BJ (cell line): ENCODE measurements at places on chromosomes 12 and 14.
A peak's percentile ranks its signal among the peaks of the same experiment; 100 is the strongest.

DNA sequence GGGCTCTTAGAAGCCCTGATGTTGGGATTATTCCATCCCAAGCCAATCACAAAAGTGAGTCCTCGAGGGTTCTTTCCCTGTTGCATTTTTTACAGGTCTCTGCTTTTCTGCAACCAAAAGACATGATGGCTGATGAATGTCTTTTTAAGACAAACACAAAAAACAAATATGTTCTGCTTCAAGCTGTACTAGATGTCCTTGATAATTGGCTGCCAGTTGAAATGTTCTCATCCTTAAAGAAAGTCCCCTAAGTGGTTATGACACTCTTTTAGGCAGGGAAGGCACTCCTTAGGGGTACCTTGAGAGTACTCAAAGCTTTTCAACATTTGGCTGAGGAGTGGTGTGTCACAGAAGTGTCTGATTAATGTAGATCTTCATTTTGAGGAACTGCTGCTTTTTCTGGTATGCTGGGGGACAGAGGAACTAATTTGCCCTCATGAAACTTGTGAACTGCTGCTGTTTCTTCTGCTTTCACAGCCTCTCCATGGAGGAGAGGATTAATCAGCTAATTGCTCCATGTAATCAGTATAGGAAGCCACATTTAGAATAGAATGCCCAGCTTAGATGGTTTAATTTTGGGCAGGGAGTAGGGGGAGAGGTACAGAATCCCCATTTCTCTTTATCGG lies 22.8 kb upstream of the IGF1 start:
- no peak for DNase-seq

DNA sequence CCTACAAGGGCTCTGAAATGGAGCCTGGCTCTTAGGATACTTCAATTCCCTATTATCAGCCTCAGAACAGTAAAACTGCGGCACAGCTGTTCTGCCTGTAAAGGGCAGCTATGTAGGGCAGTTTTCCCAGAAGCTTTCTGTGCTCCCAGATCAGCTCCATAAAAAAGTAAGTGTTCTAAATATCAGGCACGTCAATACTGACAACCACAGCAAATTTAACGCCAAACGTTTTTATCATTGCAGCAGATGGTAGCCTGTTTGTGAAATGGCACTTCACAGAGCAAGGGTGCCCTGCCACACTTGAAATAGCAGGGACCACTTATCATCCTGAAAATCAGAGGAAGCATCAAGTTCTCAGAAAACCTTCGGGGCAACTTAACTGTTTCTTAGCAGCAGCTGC lies 54.8 kb upstream of the PTHLH start:
- DNase-seq: no peak

GRCh38 chr12:107449891-107450290 lies 235.7 kb upstream of the PWP1 start:
- no peak for DNase-seq

DNA sequence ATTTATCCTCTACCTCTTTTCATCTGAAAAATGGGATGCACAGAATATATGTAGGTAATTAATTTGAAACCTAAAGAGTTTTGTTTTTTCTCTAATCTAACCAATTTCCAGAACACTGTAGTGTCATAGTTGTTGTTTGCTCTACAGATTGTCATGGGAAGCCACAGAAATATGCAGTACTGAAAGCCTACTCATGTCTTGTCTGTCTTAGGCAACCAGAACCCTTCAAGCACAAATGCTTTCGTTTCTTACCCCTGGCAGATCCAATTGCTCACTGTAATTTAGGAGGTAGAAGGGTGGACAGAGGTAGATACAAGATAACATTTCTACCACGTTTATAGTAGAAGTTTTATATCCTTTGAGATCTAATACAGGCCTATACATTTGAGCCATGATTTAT lies 330.2 kb upstream of the NOVA1 start:
- no peak for DNase-seq

DNA sequence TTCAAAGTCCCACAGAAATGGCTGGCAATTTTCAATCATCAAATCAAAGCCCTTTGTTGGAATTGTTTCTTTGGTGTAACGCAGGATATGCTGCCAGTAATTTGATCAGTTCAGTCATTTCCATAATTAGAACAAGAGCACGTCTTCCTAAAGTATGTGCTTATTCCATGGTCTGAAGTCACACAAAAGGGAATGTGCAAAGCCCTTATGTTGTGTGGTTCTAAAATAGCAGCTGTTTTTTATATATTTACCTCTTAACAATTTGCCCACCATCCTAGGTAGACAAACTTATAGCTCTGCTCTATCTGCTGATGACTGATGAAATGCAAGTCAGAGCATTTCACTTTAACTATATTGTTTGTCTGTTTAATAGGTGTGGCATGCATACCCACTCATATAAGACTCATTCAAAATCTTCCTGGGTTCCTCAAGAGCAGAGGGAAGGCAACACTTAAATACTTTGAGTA lies 176.1 kb upstream of the SLC38A2 start:
- no peak for DNase-seq

- no peak for DNase-seq
Measured at GRCh38 chr14:71730471-71730870, 201.8 kb upstream of the RGS6 start.

GRCh38 chr14:68471029-68471963 lies 321.6 kb downstream of the ZFP36L1 start:
- DNase-seq: no peak

DNA sequence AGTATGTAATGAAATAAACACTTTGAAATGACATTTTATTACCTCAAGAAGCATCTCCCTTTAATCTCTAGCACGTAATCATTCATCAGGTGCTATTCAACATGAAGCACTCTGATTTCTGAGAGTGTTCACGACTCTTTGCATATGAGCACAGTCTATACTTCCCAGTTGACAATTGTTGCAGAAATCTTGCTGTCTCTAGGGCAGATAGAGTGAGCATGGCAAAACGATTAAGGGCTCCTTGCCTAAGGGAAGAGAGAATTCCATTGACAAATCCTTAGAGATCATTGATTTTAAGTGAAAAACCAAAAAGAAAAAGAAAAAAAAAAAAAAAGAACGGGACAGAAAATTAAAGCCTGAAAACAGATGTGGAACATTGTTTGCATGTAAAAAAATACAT lies 107.6 kb downstream of the C12orf50 start:
- DNase-seq: no peak

DNA sequence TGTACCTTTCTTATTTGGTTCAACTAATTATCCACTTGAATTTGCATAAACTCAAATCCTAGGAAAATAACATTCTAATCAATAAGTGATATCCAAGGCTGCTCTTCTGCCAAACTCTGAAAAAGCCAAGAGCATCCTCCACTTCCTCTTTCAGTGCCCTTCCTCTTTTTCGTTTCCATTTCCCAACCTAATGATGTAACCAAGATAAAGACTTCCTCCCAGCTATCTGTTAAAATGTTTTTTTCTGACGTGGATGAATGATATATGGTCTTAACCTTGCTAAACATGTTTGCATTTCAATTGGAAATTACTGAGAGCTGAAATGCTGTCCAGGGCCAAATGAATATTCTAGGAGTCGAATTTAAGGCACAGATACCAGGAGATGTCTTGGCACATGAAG lies 459.5 kb upstream of the PDE3A start:
- no peak for DNase-seq

DNA sequence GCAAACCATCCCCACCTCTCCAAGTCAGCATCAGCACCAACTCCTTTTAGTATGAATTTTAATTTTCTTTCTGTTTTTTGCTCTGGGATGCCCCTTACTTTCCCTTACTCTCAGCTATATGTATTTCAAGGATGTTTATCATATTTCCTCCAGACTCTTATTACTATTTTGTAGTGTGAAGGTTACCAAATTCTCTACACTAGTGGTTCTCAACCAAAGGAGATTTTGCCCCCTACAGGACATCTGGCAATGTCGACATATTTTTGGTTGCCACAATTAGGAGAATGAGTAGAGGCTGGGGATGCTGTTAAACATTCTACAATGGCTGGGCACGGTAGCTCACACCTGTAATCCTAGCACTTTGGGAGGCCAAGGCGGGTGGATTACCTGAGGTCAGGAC lies 29.1 kb upstream of the SOS2 start:
- no peak for DNase-seq

DNA sequence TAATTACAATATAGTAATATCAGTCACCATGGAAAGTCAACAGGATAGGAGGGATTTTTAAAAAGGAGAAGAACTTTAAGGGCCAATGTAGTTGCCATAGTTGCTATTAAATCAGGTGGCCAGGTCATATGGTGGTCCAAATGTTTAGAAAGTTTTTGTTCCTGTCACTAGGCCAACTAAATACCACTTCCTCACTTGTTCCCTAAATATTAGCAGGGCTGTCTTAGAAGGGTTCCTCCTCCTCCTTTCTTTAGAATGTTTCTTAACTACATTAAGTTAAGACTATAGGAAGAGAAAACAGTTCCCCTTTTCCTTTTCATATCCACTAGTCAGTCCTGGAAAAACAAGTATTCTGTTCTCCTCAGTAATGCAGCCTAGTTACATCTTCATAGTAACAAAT lies 50.3 kb downstream of the MON2 start:
- no peak for DNase-seq

DNA sequence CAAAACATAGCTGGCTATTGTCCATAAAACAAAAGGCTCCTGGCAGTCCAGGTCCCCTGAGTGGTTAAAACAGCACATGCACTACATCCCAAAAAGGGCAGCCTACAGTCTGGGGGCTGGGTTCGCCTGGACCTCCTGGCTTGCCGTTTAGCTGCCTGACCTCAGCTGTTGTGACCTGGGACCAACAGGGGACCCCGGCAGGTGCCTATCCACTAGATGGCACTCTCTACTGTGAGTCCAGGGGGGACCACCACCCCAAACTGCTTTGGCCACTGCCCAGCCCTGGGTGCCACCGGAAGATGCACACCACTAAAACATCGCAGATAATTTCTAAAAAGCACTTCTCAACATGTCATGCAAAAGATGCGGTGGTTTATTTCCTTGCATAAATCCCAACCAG lies 2.9 kb upstream of the RTL1 start:
- no peak for DNase-seq

DNA sequence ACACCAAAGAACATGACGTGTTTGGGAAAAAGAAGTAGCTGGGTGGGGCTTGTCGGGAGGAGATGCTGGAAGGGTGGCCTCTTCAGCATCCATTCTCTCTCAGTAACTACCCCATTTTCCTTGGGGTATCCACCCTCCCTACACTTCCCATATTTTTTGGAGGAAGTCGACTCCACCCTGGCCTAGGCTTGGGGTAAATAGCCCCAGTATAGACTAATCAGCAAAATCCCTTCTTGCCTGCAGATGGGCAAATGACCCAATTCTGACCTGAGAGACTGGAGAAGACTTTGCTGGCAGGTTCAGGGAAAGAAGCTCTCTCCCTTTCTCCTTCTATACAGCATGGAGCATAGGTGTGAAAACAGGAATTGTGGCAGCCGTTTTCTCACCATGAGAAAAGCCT lies 28.5 kb upstream of the JDP2 start:
- no peak for DNase-seq

- DNase-seq: no peak
Measured at GRCh38 chr12:7608184-7608911, 57.4 kb downstream of the APOBEC1 start.

DNA sequence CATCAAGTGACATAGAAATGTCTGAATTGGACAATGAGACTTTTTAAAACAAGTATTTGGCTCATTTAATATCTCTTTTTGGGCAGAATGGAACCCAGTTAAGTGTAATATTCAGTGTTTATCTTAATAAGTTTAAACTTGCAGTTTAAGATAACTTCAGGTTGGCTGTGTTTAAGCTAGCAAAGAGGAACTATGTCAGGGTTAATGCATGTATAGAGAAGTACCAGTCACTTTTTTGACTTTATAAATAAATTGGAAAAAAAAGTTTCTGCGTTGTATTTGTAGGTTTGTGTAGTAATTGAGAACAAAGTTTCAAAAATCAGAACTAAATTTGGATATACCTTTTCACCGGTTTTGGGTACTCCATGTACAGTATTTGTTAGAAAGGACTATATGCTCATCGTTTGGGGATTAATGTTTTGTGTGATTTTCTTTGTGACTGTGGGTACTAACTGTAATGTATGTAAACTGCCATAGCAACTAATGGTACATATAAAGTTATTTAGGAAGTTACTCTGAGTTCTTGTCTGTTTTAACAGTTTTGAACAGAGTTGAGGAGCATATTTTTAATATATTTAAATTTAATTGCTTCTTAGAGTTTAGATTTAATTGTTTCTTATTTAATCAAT lies 4.5 kb downstream of the HMGA2 start:
- no peak for DNase-seq

DNA sequence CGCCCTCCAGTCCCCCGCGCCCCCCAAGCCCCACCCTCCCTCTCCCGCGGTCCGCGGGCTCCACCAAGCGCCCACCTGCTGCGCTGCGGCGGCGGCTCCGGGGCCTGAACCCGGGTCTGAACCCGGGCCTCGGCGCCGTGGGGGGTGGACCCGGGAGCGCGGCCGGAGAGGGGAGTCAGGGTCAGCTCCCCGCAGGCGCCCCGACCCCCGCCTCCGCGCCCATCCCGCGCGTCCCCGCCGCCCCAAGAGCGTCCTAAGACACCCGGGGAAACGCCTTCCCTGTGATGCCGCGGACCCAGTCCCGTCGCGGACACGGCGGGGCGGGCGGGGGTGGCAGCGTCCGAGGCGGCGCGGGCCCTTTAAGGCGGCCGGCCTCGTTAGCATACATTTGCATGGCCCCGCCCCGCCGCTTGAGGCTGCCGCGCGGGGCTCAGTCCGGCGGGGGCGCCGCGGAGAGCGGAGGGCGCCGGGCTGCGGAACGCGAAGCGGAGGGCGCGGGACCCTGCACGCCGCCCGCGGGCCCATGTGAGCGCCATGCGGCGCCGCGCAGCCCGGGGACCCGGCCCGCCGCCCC lies at the start of gene MMP17:
Gene MMP17, plus strand, starts transcription at position 433 of the 574 bp plus-strand sequence. Its CDS starts 102 bp downstream, at position 535.
- no peak for DNase-seq

DNA sequence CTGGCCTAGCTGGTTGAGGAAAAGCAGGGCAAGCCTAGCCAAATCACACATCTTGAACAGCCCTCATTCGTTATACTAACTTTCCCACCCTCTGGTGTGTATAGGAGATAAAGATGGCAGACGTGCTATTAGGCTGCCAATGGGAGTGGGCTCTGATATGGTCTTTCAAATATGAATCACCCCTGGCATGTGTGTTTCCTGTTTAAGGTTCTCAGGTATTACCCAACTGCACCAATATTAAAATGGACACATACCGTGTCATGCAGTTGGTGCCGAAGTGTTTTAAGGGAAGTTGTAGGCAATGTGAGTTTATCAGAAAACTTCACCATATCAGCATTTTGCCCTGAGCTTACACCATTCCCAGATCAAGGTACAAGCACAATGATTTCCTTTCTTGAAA lies 33.4 kb downstream of the CHST11 start:
- DNase-seq: no peak

DNA sequence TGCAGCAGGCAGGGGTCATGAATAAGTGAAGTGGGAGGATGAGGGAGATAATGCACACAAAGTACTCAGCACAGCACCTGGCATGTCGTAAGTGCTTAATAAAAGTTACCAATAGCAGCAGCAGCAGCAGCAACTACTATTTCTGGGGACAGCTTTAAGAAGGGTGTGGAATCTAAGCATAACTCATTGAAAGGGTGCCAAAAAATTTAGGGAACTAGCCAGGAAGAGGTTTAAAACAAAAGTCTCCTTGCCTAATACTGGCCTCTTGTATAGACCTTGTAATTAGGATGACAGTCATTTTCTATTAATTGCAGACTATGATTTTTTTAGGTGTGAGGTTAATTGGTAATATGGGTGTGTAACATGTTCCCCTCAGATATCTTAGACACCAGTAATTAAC lies 179.9 kb downstream of the PTPN11 start:
- DNase-seq: no peak

GRCh38 chr12:67592228-67593011 lies 56.1 kb upstream of the DYRK2 start:
- DNase-seq: peak; percentile 40

GRCh38 chr14:71322655-71323250 lies 415.5 kb downstream of the PCNX1 start:
- DNase-seq: no peak
